ENCODE measurements at places on chromosomes 11 and 22. TPM values are rescaled to one million over a fixed set of nuclear protein-coding genes. Genes with fewer than 3 reads are reported as not detected.
A peak's percentile ranks its signal among the peaks of the same experiment; 100 is the strongest.

USH1C gene
- total RNA-seq: not detected

DNA sequence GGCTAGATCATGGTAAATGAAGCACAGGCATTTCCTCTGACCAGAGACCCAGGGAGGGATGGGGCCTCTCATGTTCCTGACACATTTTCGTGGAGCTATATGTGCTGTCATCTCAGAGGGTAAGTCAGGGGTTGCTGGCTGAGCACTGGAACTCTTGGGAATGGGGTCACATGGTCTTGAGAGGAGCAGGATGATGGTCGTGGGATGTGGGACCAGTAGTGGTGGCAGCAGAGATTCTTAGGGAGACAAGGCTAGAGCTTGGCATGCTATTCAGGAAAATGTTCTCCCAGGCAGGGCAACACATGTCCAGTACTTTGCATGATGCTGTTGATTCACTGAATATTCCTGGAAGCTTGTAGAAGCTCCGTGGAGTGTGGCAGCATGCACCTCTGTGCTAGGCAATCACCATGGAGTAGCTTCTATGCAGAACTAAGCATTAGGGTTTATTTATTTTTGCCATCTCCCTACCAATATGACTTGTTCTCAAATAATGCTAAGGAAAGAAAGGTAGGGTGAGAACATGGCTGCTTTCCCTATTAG is 31.4 kb upstream of the TTC12 start:
- no peak for DNase-seq

DNA sequence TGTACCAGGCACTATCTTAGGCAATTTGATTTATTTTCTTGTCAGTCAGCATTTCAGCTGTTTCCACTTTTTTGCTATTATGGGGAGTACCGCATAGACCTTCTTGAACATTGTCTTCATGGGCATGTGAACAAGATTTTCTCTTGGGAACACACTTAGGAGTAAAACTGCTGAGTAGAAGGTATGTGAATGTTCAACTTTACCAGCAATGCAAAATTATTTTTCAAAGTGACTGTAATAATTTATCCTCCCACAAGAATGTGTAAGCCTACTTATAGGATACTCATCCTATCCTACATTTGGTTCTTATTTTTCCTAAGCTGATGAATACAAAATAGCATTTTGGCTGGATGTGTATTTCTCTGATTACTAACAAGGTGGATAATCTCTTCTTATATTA is 132.0 kb upstream of the NAV2 start:
- DNase-seq: no peak

DNA sequence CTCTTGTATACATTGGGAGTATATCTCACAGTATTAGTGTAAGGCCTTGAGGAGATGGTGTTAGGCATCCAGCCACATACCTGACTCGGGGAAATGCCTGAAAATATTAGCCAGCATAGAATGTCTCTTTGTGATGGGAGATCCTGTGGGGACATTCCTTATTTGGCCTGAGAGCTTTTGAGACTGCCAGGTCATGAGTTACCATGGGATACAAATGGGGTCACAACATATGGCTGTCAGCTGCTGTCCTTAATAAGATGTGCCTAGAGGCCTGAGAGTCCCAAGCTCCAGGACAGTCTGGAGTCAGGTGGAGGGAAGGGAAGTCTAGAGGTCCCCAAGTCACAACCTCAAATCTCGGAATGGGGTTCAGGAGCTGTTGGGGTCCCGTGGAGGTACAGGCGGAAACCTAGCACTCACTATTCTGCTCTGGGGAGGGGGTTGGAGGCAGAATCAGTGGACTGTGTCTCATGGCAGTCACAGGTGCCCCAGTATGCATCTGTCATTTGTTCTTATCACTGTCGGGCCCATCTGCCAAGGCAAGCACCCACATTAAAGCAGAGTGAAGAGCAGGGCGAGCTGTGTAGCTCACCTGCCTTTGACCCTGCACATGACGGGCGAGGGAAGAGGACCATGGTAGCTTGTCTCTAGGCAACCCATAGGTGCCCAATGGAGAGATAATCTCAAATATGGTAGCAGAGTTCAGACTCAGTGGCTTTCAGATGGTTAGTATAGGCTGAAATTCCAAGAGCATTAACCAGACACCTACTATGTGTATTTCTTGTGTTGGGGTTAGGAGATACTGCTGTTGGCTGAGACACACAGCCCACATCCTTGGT is 29.9 kb downstream of the KCNQ1OT1 start:
- no peak for DNase-seq

DNAJC4 gene
- total RNA-seq: 4.4 TPM

GRCh38 chr11:101442171-101442570 is 141.6 kb downstream of the TRPC6 start:
- peak; percentile 69 for DNase-seq

DNA sequence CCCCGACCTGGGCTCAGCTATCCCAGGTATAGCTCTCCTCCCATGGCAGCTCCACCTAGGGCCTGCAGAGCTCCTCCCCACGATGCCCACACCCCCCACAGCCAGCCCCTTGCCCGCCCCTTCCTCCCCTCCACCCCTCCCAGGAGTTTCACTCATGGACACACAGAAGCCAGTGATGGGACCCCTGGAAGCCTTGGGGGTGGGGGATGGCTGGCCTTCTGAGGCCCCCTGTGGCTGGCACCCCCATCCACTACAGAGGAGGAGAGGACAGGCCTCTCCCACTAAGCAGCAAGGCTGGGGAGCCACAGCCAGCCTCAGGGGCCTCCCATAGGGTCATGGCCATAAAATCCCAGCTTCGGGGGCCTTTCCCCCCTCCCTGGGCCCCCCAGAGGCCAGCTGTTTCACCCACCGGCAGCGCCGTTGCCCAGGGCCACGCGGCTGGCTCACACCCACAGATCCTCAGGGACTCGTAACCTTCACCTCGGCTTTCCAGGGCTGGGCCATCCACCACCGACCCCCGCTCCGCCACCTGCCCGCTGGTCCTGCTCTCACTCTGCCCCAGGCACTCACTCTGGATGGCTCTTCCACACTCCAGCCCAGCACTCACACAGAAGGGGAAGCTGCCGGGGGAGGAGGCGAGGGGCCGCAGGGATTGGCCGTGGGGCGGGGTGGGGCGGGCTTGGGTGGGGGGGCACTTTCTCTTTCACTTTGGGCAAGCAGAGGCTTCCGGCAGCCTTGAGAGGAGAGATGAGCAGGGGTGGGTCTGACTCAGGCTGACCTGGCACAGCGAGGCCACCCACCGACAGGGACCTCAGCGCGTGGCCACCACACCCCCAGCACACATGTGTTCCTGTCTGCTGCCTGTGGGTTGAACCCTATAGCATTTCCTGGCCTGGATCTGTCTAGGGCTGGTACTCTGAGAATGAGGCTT is 2.2 kb downstream of the SLC25A22 start:
- DNase-seq: peak; percentile 88

DNA sequence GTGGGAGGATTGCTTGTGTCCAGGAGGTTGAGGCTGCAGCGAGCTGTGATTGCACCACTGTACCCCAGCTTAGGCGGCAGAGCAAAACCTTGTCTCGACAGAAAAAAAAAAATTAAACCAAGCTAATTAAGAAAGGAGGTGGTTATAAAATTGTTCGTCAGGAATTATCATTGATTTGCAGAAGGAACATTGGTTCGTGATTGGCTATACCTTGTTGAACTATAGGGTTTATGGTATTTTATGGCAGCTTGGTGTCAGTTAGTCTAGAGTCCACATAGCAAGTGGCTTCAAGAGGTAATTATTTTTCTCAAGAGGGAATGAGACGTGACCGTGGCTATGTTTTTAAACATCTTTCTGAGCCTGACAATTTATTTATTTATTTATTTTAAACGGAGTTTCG is 11.5 kb upstream of the TMEM216 start:
- DNase-seq: no peak

DNA sequence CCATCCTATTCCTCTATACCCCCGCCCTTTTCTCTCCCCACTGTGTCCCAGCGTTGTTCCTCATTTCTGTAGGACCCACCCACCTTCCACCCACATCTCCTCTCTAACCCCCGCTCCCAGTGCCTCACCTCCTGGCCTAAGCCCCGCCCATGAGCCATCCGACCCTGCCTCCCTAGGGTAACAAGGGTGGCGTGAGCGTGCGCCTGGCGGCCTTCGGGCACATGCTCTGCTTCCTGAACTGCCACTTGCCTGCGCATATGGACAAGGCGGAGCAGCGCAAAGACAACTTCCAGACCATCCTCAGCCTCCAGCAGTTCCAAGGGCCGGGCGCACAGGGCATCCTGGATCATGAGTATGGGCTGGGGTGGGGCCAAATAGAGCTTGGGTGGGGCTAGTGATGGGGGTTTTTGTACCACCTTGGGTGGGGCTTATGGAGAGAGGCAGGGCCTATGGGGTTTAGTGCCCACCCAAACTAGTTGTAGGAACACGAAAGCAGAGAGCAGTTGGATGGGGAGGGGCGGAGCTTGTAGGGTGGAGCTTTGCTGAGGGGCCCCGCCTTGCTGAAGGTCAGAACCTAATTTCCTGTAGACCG is 4.5 kb downstream of the INPP5J start:
- no peak for DNase-seq

DNA sequence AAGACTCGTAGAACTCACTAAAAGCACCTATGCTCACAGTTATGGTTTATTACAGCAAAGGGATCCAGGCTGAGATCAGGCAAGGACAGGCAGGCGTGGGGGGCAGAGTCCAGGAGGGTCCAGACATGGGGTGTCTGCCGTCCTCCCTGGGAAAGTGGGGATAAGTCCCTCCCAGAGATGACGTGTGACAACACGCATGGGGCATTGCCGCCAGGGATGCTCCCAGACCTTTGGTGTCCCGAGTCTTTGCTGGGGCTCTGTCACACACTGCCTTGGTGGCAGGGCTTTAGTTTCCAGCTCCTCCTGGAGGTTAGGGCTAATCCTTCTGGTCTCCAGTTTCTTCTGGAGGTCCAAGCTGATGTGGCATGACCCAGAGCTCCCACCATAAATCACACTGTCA is 226.7 kb downstream of the CTTN start:
- DNase-seq: no peak

DNA sequence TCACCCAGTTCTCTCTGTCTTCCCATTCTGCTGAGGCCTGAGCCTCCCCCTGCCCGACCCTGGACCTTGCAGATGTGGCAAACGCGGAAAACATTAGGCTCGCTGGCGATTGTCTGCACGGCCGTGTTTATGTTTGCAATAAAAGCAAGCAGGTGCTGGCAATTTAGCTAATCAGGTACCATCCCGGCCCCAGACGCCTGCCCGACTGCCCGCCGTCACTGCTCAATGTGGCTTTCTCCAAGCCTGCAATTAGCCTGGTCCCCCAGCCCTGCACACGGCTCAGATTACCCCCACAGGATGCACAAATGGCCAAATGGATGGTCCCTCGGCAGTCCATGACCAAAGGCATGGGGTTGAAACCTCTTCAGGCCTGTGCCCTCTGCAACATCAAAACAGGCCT is 259.7 kb downstream of the MN1 start:
- DNase-seq: no peak

RAB39A gene
- 0.58 TPM for total RNA-seq

- peak; percentile 19 for DNase-seq
Observed at GRCh38 chr11:37946155-37946766, 1348.2 kb upstream of the RAG2 start.

GRCh38 chr22:17705546-17705945 is 67.0 kb downstream of the BCL2L13 start:
- DNase-seq: peak; percentile 51

DNA sequence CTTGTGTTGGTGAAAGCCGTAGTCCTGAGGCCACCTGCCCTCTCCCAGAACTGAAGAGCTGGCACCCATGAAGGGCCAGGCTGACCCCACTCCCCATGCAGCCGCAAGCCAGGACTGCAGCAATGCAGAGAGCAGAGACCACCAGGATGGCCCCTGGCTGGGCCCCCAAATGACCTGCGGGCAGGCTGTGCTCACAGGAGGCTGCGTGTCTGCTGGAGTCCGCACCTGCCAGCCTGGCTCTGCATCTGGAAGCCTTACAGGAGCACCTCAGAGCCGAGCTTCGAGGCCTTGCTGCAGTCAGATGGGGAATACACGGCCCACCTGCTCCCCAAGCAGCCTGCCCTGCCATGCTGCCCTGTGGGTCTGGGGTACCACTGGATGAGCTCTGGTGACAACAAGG is 1336.8 kb downstream of the TBC1D22A start:
- DNase-seq: no peak

Data from LHCN-M2 (cell line).